ENCODE measurements at places on chromosomes 12 and 14.

DNA sequence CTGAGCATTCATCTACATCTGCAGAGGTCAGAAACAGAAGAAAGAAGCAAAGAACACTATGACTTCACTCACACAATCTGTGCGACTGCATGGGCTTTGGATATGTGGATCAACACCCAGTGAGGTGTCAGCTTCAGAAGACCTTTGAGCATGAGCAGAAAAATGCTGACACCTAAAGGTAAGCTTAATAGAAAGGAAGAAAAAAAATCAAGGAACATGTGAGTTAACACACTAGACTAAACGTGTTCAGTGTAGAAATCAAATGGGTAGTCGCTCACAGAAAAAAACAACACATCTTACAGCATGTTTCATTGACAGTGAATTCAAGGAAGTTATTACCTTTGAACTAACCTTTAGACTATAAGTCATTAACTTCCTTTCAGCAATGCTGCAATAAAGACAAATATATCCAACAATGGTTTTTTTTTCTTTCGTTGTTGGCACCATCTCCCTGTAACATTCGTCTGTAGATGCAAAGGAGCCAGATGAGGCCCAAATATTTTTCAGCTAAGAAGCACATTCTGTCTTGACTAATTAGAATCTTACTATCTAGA is 30.9 kb downstream of the RTRAF start:
- no peak for DNase-seq

DNA sequence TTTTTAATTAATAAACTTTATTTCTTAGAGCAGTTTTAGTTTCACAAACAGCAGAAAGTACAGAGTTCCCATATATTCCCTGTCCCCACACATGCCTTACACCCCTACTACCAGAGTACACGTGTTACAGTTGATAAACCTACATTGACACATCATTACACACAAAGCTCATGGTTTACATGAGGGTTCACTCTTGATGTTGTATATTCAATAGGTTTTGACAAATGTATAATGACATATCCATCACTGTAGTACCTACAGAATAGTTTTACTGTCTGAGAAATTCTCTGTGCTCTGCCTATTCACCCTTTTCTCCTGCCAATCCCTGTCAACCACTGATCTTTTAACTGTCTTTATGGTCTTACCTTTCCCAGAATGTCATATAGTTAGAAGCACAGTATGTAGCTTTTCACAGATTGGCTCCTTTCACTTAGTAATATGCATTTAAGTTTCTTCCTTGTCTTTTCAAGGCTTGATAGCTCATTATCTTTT is 15.1 kb upstream of the CCDC91 start:
- DNase-seq, result no peak

DNA sequence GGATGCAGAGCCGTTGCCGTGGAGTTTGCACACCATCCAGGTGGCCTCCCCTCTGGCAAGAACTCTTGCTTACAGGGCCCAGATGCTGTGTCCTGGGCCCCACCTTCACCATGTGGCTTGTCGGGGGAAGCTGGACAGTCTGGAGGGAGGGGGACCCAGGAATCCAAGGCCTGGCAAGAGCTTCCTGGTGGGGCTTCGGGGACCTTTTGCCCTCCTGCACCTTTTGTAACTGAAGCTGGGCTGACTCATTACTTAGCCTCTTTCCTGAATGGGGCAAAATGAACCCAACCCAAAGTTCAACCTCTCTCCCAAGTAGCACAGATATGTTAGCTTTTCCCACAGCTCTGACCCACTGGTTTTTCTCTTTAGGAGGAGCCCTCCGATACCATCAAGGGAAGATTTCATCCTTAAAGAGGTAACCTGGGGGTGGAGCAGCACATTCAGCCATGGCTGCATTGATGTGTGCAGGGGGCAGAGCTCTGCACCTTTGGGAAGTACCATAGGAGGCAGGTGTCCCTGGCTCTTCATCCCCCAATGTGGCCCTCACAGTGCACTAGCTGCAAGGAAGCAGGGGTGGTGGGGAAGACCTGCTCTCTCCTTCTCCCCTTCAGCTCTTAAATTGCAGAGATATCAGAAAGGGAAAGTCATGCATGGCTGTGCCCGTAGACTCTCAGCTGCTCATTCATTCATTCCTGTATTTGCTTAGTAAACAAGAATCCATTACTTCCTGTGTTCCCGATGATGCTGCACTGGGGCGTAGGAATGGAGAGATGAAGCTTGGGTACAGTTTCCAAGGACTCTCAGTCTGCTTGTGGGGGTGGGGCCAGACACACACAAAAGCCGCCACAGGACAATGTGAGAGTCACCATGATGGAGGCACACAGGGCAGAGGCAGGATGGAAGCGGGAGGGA is 13.0 kb downstream of the MVK start:
- DNase-seq, result no peak

DNA sequence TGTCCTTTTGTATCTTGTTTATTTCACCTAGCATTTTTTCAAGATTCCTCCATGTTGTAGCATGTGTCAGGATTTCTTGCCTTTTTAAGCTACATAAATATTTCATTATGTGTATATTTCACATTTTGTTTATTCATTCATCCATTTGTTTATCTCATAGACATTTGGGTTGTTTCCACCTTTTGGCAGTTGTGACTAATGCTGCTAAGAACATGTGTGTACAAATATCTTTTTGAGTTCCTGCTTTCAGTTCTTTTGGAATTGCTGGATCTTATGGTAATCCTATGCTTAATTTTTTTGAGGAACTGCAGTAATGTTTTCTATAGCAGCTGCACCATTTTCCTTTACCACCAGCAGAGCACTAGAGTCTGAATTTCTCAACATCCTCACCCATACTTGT is 62.4 kb downstream of the SCN8A start:
- no peak for DNase-seq

- DNase-seq, result no peak
Observed at GRCh38 chr12:114392909-114393308, 13.0 kb downstream of the TBX5 start.

DNA sequence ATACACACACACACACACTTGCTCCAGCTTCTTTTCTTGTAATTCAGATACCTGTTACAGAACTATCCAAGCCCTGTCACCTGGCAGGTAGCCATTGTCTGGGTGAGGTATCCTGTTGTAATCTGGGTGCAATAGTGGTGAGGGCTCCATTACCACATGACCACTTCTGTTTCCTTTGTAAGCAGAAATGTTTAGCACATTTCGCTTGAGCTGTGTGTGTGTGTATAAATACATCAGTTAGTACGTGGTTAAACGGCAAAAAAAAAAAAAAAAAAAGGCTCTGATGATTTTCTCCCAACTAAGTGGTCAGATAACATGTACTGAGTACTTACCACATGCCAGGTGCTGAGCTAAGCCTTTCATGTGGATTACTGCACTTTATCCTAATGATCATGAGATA is 129.3 kb upstream of the SSTR1 start:
- no peak for DNase-seq

GRCh38 chr14:54931598-54932340 is 29.1 kb upstream of the GCH1 start:
- no peak for DNase-seq

GRCh38 chr12:78191611-78192010 is 360.9 kb downstream of the NAV3 start:
- DNase-seq, result no peak

DNA sequence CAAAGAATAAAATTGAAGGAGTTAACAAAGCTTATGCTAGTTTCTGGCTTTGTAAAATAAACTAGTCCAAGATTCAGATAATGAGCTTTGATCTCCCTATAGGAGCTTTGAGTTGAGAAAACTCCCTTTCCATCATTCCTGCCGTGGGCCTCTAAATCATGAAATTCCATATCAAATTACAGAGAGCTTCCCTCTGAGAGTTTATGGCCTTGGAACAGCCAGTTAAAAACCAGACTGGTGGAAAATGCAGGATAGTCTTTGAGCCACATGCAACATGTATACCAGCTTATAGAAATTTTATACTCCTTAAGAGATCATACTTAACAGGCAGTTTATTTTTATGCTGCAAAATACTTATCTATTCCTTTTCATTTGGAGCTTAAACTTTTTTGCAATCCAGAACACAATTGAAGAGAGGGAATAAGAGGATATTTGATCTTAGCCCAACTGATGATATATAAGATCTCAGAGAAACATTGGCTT is 175.8 kb upstream of the ATP2B1 start:
- DNase-seq, result no peak

GRCh38 chr12:114674251-114675047 is 9.5 kb downstream of the TBX3 start:
- no peak for DNase-seq

- DNase-seq, result no peak
Observed at GRCh38 chr14:104549536-104550339, 29.8 kb upstream of the C14orf180 start.

- no peak for DNase-seq
Observed at GRCh38 chr14:21320913-21321312, 41.0 kb downstream of the RPGRIP1 start.

DNA sequence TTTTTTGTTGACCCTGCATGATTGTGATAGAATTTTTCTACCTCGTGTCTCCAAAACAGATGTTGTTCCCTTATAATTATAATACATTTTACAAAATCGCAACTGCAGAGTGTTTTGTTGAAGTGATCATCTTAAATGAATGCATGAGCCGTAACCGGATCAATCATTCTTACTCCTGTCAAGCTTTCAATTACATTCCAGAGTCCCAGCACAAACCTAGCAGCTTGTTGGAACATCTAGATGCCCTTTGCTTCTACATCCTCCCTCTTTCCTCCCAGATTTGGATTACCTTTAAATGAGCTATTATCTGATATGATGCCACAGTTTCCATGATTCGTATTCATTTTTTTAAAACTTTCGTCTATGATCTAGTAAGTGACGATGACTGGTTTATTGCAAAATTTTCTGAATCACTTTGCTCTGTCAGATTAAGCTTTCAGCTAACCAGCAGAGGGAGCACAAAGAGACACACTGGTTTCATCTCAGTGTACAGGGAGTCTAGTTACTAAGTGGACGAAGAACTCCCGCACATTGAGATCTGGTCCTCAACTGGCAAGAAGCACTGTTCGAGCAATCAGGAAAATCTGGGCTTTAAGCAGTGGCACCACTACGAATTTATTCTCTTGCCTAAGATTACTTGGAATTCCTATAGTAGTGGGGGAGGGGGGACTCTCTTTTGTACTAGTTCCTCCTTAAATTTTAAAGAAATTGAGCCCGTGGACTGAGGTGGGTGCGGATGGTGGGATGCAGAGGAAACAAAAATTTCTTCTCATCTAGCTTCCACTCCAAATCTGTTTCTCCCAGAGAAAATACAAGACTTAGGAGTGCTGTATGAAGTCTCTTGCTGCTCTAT is 40.9 kb downstream of the TSHR start:
- peak; percentile 60 for DNase-seq

DNA sequence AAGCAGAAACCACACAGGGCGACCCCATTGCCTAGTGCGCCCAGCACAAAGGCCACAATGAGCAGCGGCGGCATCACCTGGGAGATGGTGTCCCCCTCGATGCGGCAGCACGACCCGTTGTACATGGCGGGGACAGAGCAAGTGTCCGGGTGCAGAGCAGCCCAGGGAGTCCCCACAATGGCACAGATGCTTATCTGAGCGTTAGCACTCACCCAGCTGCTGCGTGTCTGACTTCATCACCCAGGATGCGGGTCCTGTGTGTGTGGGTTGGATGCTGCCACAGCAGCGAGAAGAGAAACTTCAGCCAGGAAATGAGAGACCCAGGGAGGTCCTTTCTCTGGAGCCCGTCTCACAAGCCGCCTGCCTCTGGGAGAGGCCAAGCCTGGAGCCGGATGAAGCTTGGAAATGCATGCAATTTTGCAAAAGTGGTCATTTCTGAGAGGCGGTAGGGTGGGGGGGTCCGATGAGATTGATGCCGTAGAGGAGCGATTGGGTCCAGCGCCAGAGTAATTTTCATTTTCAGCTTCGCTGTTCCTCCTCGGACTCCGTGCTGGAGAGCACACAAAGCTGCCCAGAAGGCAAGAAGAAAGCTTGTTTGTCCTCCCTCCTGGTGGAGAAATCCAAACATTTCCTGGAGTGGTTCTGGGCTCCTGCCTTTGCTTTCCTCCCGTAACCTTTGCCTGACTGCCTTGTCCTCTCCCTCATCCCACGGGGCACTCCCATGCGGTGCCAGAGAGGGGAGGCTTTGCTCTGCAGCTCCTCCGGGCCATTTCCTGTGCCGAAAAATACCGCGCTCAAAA is at the start of gene HCAR1:
Gene HCAR1 (minus strand): TSS at position 630 of the 800 bp plus-strand sequence. CDS start 505 bp downstream, at position 125.
- no peak for DNase-seq

GRCh38 chr14:54047645-54048308 is 91.2 kb upstream of the BMP4 start:
- DNase-seq, result no peak

DNA sequence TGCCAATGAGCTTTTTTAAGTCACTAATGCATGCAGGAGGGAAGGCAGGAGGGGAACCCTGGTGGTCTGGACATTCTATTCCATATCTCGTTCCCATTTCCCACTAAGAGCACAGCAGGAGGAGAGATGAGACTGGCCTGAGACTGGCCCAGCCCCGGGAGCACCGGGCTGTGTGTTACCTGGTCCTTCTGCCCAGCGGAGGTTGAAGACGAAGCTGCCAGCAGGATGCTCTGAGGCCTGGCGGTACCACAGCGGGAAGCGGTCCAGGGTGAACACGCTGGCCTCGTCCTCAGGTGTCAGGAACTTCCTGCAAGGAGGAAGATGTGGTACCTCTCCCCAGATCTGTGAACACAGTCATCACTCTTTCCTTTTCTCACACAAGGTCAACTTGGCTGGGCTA is 23.9 kb downstream of the LRTM2 start:
- DNase-seq, result no peak

- no peak for DNase-seq
Observed at GRCh38 chr12:89960011-89960507, 251.4 kb upstream of the ATP2B1 start.

GRCh38 chr12:116266168-116266601 is 11.3 kb downstream of the MED13L start:
- DNase-seq, result no peak

GRCh38 chr14:21022686-21023085 is 2.2 kb downstream of the NDRG2 start:
- no peak for DNase-seq

DNA sequence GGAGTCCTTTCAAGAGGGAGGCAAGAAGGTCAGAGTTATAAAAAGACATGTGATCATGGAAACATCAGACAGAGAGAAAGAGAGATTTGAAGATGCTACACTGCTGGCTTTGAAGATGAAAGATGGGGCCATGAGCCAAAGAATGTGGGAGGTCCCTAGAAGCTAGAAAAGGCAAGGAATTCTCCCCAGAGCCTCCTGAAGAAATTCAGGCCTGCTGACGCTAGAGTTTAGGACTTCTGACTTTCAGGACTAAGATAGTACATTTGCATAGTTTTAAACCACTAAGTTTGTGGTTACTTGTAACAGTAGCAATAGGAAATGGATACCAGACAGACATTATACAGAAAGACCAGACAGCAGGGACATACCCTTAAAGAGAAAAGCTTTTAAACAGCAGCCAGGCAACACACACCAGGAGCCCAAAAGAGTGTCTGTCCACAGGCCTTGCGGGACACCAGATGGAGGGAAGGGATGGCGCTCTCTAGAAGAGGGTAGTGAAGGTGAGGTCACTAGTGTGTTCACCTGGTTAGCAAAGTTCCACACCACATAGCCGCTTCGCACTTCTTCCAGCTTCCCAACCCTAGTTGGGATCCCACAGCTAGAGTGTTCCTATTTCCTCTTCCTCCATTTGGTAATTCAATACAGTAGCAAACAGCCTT is 29.7 kb upstream of the CEBPE start:
- no peak for DNase-seq

GRCh38 chr12:72338437-72338836 is 66.3 kb downstream of the TRHDE start:
- no peak for DNase-seq
